ENCODE measurements at places on chromosomes 16 and 17.

- DNase-seq: no peak
Observed at GRCh38 chr16:78584991-78585390, 485.5 kb downstream of the WWOX start.

DNA sequence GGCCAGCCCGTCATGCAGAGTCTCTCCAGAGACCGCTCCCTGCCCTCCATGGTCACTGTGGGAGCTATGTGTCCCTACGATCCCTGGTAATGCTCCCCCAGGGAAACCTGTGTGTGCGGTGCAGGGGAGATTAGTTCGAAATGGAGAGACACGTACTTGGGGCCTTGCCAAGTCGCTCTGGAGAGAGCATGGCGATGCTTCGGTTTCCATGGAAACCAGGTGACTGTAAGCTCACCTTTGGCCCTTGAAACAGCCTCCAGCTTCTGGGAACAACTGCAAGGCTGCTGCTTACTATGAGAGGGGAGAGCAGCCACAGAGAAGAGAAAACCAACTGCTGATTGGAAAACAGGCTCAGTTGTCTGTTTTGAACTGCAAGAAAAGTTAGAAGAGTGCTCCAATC is 879.7 kb upstream of the EEF2KMT start:
- no peak for DNase-seq

DNA sequence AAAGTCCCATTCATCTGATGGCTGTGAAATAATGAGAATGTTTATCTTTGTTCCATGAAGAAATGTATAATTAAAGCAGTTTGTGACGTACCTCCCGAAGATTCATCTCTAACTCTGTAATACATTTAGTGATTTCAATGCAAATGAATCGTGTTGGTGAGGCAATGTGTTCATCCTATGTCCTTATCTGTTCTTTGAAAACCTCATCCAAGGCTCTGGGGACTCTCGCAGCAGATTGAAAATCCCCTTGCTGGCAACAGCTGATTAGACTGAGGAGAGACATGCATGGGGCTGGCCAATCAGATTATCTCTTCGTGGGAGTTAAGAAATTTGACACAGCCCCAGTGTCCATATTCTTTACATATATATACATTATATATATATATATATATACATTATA is 1095.4 kb upstream of the EEF2KMT start:
- DNase-seq: no peak

DNA sequence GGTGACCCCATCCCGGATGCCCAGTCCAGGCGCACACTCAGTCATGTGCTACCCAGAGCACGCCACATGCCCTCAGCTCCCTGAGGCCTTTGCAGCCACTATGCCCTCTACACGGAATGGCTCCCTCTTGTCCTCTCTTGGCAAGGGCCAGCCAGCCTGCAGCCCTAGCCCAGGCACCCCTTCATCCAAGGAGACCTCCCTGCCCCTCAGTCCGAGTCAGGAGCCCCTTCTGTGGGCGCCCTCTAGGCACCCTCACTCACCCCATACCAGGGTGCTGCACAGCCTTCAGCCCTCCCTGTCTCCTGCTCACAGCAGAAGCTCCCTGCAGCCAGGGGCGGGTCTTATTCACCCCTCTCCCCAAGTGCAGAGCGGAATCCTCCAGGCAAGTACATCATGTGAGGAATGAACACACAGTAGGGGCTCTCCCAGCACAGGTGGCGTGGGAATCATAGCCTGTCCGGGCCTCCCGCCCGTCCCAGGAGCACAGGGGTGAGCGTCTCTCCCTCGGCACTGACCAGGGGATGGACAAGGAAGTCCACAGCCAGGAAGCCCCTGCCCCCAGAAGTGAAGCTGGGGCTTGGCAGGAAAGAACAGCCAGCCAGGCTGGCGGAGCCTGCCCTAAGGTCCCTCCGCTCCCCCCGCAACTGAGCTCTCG is 186.9 kb downstream of the RBFOX3 start:
- no peak for DNase-seq

GRCh38 chr17:11637796-11638195 is 39.5 kb downstream of the DNAH9 start:
- no peak for DNase-seq

GRCh38 chr17:2521257-2521656 is 9.6 kb upstream of the METTL16 start:
- no peak for DNase-seq

DNA sequence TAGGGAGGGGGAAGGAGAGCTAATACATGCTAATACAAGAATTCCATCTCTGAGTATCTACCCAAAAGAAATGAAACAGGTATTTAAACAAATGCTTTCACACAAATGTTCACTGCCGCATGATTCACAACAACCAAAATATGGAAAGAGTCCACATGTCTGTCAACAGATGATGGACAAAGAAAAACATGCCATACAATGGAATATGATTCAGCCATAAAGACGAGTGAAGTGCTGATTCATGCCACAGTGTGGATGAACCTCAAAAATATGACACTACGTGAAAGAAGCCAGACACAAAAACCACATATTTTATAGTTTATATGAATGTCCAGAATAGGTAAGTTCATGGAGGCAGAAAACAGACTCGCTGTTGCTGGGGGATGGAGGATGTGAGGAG is 321.4 kb downstream of the FOXL1 start:
- no peak for DNase-seq

GRCh38 chr16:48052731-48053417 is 102.9 kb downstream of the ABCC12 start:
- no peak for DNase-seq

- DNase-seq: no peak
Observed at GRCh38 chr16:53041320-53042051, 11.2 kb downstream of the CHD9NB start.

DNA sequence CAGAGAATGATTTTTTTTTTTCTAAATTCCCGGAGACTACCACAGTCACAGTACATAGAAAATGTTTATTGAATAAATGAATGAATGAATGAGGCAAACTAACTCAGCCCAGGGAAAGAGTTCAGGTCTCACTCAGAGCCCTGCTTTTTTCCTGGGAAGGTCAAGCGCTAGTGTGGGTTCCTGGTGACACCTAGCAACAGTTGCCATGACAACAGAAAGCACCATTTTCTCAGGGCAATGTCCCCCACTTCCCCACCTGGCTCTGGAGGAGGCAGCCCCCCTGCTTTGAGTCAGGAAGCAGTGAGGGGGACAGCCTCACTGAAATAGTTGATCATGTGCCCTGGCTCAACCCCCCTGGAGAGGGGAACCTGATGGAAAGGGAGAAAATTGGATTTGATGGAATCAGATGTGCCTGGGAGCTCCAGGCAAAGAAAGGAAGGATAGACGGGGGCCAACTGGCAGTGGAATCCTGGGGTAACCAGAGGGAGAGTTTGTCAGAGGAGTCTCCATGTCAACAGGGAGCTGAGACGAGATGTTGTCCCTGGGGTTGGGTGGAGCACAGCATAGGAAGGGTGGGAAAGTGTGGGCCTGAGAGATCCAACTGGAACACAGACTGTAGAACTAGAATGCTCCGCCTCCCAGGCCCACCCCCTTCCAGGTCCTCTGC is 242.2 kb upstream of the CCL2 start:
- no peak for DNase-seq

- DNase-seq: peak; percentile 26
Observed at GRCh38 chr17:7716901-7717755, at the start of gene DNAH2. Gene DNAH2, plus strand, starts transcription at chr17:7717744. Its CDS starts 1,991 bp downstream, at chr17:7719735.

DNA sequence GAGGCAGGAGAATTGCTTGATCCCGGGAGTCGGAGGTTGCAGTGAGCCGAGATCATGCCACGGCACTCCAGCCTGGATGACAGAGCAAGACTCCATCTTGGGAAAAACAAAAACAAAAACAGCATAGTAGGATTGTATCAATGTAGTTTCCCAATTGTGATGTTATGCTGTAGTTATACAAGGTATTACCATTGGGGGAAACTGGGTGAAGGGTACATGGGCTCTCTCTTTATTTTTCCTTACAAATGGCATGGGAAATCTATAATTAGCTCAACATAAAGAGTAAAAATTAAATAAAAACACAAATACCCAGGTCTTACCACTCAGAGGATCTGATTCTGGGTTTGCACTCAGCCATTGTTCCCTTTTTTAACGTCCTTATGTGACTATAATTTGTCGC is 107.9 kb downstream of the KATNIP start:
- DNase-seq: no peak
